Fibroblast of skin of scalp (primary cell): ENCODE measurements at places on chromosomes 2 and 18.

GRCh38 chr2:40450066-40450795, 1.7 kb downstream of the SLC8A1 start:
- peak; percentile 73 for DNase-seq

- no peak for DNase-seq
Measured at GRCh38 chr18:42412281-42412680, 457.2 kb downstream of the PIK3C3 start.

DNA sequence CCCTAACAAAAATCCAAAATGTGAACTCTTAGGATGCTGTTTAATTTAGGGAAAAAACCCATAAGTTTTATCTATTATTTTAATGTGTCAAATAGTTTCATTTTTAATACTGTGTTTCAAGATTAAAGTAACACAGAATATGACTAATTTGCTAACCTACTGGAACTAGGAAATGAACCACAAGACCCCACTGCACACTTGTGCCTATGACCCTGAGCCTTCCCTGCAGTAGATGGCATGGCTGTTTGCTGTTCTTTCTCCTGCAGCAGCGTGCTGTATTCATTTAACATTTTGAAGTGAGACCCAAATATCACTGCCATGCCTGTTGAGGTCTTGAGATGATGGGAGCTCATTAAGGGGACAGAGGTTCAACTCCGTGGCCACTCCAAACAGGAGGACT, 565.2 kb upstream of the NRP2 start:
- DNase-seq = no peak

- no peak for DNase-seq
Measured at GRCh38 chr2:136226903-136227302, 109.0 kb upstream of the CXCR4 start.

DNA sequence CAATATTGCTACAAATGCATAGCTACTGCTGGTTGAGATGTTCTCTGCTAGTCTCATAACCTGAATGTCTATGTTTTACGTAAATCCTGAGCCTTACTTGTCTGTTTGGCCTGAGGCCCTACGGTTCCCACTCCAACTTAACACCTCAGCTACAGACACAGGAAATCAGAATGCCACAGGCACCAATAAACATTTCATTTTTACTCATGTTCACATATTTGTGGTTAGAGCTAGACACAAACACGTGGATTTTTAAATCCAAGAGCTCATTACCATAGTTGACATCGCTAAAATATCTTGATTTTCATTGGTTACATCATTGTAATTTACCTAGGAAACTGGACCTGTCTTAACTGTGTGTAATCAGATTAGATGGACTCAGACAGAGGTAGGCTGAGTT, 263.8 kb upstream of the CDH19 start:
- peak; percentile 4 for DNase-seq

DNA sequence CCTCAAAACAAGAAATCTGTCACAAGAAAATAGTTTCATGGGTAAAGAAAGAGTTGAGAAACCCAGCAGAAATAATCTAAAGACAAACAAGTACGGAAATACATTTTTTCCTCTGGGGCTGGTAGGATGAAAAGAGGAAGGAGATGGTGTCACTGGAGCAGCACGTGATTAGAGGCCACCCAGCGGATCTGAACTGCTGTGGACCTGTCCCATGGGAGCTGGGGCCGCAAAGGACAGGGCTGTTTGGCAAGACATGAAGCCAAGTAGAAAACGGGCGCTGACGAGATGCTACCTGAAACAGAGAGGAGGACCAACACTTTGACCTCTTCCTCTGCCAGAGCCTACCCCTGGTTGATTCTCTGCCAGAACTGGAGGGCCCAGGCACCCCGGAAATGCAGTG, 295.4 kb upstream of the ATP5MC3 start:
- no peak for DNase-seq

GRCh38 chr2:9889812-9890261, 46.6 kb downstream of the TAF1B start:
- DNase-seq = no peak

- no peak for DNase-seq
Measured at GRCh38 chr2:228987441-228988155, 283.5 kb downstream of the PID1 start.

DNA sequence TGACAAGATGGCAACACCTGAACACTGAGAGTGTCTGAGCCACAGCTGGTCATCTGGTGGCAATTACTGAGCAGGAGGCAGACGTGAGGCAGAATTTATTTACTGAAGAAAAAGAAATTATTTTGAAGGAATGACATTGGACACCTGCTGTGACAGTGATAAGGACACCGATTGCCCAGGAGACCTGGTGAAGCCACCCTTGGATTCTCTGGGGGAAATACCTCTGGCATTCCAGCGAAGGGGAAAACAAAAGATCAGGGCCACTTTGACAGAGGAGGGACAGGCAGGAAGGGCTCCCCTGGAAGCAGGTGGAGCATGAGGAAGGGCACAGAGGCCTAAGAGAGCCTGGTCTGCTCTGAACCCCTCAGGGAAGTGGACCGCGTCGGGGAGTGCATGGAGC, 85.4 kb upstream of the ALPP start:
- no peak for DNase-seq

DNA sequence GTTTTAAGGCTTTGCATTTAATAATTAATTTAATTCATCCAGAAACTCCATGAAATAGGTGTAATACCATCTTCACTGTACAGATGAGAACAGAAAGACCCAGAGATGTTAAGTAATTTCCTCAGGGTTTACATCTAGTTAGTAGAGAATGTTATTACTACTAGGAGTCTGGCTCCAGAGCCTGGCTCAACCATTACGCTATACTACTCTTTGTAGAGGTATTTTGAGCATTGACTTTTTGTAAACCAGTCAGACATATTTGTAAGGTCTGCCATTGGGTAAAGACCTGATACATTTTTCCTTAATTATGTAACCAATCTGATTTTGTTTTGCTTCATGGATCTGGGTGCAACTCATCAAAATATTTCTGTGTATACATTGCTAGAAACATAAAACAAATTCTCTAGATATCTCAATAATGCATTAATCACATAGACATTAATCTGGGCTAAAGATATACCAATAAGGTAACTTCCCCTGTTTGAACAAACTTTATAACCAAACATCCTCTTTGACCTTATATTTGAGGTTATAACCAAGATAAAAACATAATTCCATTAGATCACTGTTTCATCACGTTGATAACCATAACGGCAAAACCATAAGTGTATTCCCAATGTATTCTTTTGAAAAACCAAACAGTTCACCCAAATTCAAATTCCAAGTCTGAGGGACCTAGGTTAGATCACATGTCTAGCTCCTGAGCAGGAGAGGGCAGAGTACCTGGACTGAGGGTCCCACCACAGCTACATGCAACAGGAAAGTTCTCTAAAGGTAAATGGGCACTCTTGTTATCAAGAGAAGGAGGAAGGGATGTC, 135.0 kb downstream of the IKZF2 start:
- no peak for DNase-seq

- DNase-seq = no peak
Measured at GRCh38 chr18:49610022-49610445, 48.2 kb downstream of the LIPG start.

DNA sequence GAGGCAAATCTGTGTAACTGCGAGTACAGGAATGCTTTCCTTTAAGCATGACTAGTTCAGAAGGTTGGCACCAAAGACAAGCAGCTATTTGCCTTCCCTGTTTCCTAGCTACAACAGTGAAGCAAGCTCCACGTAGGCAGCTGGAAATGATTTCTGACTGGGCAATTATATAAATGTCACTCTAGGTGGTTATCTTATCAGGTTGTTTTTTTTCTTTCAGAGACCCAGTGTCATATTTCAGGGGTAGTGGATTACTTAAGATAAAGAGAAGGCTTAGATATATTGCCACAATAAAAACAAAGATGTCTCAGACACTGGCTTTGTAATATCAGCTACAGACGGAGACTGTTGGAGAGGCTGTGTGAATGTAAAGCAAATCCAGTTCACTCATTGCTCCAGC, 748.9 kb upstream of the NXPH2 start:
- DNase-seq = no peak

- peak; percentile 12 for DNase-seq
Measured at GRCh38 chr2:222518570-222519381, 94.4 kb downstream of the SGPP2 start.

GRCh38 chr18:24731981-24732380, 271.5 kb downstream of the HRH4 start:
- no peak for DNase-seq

- DNase-seq = no peak
Measured at GRCh38 chr2:54867457-54867856, 144.0 kb downstream of the EML6 start.

GRCh38 chr2:86285571-86285970, 51.9 kb downstream of the REEP1 start:
- DNase-seq = no peak

- DNase-seq = peak; percentile 87
Measured at GRCh38 chr18:12308386-12309100, 502 bp downstream of the TUBB6 start.

GRCh38 chr2:152485954-152486736, 151.2 kb downstream of the FMNL2 start:
- no peak for DNase-seq

DNA sequence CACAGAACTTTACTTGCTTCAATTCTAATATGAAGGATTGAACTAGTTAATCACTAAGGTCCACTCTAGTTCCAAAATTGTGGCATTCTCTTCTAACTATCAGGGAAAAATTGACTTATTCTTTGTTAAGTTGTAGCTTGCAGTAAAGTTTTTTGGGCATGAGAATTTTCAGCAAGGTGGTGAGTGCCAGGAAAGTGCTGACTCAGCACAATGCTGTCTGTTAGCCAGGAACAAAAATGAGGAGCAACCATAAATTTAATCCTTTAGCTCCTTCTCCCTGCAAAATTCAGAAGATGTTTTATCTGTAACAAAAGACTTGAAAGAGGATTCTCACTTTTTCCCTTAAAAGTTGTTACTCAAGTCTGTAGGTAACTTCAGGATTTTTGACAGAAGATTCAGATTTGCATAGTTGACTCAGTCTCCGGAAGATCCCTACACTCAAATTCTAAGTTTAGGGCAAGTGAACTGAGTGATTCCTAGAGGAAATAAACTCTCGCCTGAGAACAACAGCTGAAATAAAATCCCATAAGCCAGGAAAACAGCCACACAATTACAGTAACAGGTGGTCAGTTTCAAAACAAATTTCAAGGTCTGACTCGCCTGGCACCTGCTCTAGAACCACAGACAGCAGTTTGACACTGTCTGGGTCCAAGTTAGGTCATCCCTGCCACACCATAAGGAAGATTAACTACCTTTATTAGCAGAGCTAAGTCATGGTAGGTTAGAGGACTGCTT, 20.2 kb upstream of the DARS1 start:
- no peak for DNase-seq

- no peak for DNase-seq
Measured at GRCh38 chr2:237514474-237515130, 27.6 kb downstream of the MLPH start.

- DNase-seq = no peak
Measured at GRCh38 chr2:211846714-211847113, 691.9 kb downstream of the ERBB4 start.

DNA sequence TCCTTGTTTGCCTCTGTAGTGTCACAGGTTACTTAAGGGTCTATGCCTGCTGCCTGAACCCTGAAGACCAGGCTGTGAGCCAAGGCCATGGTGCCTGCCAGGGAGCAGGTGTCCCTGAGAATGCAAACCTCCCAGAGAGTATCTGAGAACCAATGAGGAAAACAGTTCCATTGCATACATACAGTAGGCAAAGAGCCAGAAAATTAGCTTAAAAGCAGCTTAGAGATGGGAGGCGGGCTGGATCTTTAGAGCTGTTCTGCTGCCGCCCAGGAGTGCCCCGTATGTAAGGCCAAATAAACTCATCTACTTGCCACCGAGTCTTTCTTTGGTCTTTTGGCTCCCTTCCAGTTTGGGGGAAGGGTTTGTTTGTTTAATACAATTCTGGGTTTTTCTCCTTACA, 327.9 kb downstream of the CLIP4 start:
- no peak for DNase-seq

DNA sequence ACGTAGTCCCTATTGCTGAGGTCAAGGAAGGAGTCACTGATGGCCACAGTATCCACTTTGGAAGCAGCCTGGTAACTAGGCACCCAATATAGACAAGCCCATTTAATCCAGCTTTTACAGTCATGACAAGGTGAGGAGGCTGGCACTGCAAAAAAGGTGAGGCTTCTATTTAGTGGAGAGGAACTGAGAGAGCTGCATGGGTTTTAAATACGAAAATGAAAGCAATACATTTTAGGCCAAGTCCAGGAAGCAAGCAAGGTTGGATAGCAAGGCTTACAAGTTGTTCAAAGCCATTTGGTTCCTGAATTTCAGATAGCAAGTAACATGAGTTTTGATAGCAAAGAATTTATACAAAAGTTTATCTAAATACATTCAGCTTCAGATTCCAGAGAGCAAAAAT, 80.4 kb downstream of the SGPP2 start:
- DNase-seq = no peak

DNA sequence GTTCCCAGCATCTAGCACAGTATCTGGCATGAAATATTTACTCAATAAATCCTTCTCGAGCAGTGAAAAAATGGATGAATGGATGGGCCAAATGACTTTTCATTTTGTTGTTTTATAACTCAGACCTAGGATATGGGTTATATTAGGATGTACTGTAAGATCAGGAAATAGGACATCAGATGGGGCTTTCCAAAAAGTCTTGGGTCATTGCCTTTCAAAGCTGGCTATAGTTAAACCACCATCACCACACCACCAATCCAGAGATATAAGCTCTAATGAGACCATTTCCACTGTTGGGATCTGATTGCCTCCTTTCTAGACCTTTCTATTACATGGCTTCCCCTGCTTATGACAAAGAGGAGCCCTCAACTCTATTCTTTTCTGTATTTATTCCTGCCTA, 525.0 kb upstream of the TCF4 start:
- no peak for DNase-seq

DNA sequence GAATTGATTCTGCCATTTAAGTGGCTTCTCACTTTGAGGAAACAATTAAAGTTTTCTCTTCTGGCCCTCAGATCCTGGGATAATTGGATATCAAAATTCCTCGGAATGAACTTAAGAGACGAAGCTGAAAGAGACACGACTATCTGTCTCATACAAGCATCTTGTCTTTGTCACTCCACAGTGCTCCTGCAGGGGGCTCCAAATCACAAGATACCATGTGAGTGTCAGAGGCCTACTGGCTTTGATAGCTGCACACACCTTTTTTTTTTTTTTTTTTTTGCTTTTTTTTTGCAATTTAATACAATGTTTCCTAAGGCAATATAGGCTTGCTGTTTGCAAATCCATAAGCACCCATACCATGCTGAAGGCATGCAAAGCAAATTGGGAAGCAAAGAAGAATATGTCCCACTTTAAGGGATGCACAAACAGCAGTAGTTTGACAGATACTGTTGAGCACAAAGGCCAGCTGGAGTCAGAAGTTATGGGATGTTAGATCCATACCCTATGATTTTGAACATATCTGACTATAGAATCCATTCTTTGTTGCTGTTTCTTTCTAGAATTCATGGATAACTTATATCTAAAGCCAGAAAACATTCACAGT, 109.0 kb upstream of the CBLN2 start:
- DNase-seq = peak; percentile 2

GRCh38 chr2:30148850-30149249, 2.0 kb downstream of the YPEL5 start:
- no peak for DNase-seq

- DNase-seq = peak; percentile 70
Measured at GRCh38 chr2:203340791-203341487, 12.7 kb downstream of the ABI2 start.

- no peak for DNase-seq
Measured at GRCh38 chr18:24595561-24596031, 135.2 kb downstream of the HRH4 start.
